Fibroblast of skin of scalp (primary cell): ENCODE measurements at places on chromosomes 12 and 14.
A peak's percentile ranks its signal among the peaks of the same experiment; 100 is the strongest.

DNA sequence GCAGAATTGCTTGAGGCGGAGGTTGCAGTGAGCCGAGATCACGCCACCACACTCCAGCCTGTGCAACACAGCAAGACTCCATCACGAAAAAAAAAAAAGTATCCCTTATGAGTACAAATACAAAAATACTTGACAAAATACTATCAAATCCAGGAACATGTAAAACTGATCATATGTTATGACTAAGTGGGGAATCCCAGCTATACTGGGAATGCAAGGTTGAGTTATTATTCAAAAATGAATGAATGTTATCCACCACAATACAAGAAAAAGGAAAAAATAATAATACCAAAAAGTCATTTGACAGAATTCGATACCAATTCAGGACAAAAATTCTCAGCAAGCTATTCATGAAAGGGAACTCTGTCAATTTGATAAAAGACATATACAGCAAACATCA lies 32.6 kb downstream of the MOK start:
- peak; percentile 38 for DNase-seq

DNA sequence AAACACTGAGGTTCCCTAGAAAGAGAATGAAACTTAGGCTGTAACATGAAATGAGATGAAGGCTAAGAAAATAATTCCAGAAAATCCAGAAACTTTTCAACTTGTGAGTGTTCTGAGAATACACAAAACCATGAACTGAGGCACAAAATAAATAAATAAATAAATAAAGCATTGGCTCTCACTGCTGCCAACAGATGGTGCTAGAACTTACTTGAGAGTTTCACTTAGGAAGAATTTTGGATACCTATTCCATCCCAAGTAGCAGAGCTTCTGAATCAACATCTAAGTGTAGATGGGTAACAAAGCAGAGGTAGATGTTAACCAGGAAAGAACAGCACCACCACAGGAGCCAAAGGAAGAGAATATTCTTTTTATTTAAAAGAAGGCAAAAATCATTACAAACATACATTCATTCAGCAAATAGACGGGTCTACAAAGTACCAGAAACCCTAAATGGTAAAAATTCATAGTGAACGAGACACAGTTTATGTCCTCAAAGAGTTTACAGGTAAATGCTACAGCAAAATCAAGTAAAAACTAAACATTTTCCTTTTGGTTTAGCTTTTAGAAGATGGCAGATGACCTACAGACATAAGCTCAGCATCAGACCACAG lies 16.7 kb downstream of the EPS8 start:
- DNase-seq: no peak

DNA sequence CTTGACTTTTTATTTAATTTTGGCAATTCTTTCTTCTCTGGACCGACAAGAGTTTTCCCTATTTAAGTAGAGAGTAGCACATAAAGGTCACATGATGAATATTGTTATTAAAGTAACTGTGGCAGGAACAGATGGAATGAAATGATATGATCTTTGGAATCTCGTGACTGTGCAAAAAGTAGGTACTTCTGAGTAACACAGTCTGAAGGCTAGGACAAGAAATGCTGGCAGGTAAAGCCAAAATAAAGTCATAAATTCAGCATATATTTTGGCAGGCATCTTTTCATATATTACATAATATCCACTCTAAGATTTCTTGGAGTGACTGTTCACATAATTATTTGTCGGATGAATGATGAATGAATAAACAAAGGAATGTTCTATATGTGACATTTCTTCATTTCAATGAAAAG lies 121.4 kb downstream of the EFCAB11 start:
- peak; percentile 58 for DNase-seq

DNA sequence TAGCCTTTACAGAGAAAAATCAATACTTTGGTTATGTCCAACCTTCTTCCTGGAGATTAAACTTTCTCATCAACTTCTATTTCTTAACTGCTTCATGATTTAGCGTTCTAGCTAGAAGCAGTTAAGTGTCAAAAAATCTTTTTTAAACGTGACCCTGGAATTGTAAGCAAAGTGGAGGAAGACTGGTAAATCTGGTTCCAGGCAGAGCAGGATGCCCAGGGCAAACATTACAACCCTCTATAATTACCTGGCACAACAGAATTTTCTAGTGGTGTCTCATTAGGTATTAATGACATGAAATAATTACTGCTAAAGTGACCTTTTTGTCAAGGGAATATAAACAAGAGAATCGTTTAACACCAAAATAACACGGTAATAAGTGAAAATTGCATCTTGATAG lies 320.8 kb downstream of the MED13L start:
- DNase-seq: no peak

- DNase-seq: no peak
These were observed 421 bp upstream of the RBMS2 start for GRCh38 chr12:56521209-56521589.

- no peak for DNase-seq
These were observed 5.4 kb upstream of the EML5 start for GRCh38 chr14:88798156-88798555.

DNA sequence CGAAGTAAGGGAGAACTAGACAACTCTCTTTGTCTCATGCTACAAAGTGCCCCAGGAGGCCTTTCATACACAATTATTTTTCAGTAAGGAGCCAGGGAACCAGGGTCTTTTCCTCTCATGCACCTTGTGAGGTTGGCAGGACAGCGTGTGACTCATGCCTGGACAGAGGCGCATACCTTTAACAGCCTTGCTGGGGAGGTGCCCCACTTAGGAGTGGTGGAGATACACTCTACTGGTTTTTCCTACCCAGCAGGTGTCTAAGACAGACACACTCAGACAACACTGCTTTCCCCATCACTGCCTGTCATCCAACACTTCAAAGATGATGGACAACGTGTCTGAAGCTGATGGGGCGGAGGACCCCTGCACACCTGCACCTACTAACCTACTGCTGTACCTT lies 49.1 kb downstream of the B4GALNT3 start:
- no peak for DNase-seq

DNA sequence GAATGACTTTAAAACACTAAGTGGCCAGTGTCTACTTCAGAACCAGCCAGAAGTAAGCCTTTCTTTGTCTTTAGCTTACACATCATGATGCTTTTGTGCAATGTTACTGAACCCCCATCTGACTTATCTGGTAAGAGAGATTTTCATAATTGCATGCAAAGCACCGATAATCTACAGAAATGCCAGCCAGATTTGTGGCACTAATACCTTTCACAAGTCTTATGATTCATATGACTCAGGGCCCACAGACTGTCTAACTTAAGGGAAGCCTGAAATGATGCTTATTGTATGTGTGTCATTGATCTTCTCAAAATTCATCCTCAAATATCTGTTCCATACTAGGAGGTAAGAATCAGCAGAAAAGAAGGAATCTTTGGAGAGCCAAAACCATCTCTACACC lies 18.0 kb downstream of the IGF1 start:
- DNase-seq: no peak

- no peak for DNase-seq
These were observed 323.8 kb downstream of the RGS6 start for GRCh38 chr14:72256055-72256454.

DNA sequence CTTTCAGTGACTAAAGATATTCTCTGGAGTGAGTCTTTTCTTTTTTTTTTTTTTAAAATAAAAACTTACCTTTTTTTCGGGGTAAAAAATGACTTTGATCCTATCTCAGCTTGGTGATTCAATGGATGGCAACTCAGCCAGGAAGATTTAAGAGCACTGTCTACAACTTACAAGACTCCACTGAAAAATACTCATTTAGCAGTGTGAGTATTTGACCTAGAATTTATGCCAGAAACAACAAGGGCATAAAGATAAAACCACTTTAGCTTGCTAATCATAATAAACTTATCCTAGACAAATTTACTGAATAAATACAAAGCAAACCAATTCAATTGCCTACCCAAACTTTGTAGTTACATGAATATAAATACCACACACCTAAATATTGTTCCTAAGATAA lies 446.6 kb downstream of the RPS29 start:
- no peak for DNase-seq

GRCh38 chr12:52540531-52540930 lies 12.4 kb downstream of the KRT71 start:
- no peak for DNase-seq

- no peak for DNase-seq
These were observed 78.8 kb downstream of the CRACR2A start for GRCh38 chr12:3673981-3674708.

- peak; percentile 34 for DNase-seq
These were observed 413.1 kb downstream of the ZFP36L1 start for GRCh38 chr14:68379510-68380328.

GRCh38 chr12:86349196-86349595 lies 93.0 kb upstream of the MGAT4C start:
- no peak for DNase-seq
